ENCODE measurements at places on chromosomes 6 and 20.

- no peak for DNase-seq
Observed at GRCh38 chr6:71486461-71486860, 197.8 kb downstream of the OGFRL1 start.

GRCh38 chr6:80962382-80962781, 790.1 kb downstream of the TENT5A start:
- no peak for DNase-seq

- no peak for DNase-seq
Observed at GRCh38 chr6:135522965-135523692, 25.6 kb upstream of the AHI1 start.

DNA sequence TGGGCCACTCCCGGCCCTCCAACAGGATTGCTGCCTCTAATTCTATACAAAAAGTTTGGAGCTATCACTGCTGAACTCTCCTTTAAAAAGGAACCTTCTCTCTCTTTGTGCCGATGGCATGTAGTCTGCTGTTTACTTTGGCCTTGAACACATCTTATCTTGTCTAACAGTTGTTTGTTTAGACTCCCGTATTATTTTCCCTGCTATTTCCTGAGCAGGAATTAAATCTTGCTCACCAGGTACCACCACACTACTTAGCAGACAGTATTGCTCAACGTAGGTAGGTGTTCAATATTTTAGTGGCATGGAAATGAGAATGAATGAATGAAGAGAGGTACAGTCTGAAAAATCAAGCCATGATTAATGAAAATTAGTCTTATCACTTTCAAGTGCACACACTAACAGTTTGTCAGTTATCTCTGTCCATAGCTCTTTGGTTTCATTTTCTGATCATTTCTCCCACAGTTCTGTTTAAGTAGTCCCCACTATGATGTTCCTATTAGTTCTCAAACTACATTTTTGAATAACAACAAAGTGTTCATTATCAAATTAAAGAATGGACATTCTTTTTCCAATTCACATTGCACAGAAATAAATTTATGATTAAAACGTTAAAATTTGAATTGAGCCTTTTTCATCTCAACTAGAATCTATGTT, 6.8 kb upstream of the HEY2 start:
- DNase-seq: no peak

- no peak for DNase-seq
Observed at GRCh38 chr6:168333491-168333890, 13.9 kb upstream of the DACT2 start.

- peak; percentile 46 for DNase-seq
Observed at GRCh38 chr6:12060780-12061609, 48.9 kb downstream of the HIVEP1 start.

- DNase-seq: peak; percentile 18
Observed at GRCh38 chr6:14660806-14661579, 543.4 kb downstream of the CD83 start.

- DNase-seq: no peak
Observed at GRCh38 chr6:98686008-98686601, 148.3 kb upstream of the POU3F2 start.

- DNase-seq: no peak
Observed at GRCh38 chr6:168417191-168417590, 23.8 kb upstream of the SMOC2 start.

- no peak for DNase-seq
Observed at GRCh38 chr20:44547419-44547818, 25.5 kb upstream of the SERINC3 start.

DNA sequence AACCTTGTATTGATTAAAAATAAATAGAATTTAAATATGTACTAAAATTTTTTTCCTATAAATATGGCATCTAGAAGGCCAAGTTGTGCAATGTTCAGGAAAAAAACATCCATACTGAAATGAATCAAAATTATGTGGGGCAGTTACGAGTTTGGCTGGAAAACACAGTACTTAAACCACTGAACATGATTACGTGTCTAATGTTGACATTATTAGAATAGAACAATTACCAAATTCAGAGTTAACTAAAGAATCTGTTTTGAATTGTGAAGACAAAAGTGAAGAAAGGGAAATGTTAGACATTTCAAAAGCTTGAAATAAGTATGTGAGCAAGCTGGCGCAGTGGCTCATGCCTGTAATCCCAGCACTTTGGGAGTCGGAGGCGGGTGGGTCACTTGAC, 57.2 kb downstream of the KLHL31 start:
- DNase-seq: no peak

DNA sequence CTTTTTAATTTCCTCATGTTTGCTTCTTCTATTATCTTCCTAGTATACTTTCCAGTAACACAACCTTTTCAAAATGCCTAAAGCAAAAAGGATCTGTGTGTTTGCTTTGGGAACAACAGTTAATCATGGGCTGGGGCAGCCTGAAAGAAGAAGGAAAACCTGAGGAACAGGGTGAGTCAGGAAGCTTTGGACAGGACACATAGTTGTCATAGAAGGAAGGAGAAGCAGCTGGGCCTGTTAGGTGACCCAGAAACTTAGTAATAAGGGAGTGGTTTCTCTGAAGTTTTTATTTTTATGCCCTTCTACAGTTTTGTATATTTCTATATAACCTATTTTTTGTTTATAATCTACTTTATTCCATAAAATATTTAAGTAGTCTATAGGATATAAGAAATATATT, 61.4 kb downstream of the CD24 start:
- DNase-seq: no peak

GRCh38 chr6:33156561-33156960, 35.7 kb downstream of the COL11A2 start:
- DNase-seq: no peak

GRCh38 chr20:15576411-15576810, 996.8 kb downstream of the KIF16B start:
- DNase-seq: no peak

GRCh38 chr6:71321314-71321713, 32.7 kb downstream of the OGFRL1 start:
- no peak for DNase-seq

DNA sequence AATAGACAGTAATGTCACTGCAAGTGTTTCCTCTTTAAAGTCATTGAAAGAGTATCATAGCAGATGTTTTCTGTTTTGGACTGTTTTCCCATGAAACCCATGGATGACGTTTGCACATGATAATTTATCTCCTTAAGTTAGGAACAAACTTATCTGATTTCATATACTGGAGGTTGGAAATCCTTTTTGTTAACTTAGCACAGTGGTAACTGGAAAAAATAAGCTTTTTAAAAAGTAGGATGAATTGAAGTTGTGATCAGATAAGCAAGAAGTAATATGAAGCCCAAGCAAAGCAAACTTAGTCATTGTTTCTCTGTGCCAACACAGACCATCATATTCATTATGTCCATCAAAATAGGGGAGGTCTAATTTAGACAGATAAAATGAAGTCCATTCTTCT, 61.6 kb downstream of the PLCB4 start:
- DNase-seq: no peak

All from stimulated activated CD8-positive, alpha-beta memory T cell treated with anti-CD3 and anti-CD28 coated beads, Interleukin-7, amount 100 ng/mL, for 4 hours (primary cell).